ENCODE measurements at places on chromosomes 5 and 9.

- DNase-seq = no peak
These were observed 589.4 kb upstream of the WWC1 start for GRCh38 chr5:167702014-167702413.

- DNase-seq = no peak
These were observed 1044.8 kb downstream of the DTWD2 start for GRCh38 chr5:117943541-117943940.

- no peak for DNase-seq
These were observed 349.0 kb downstream of the BRINP1 start for GRCh38 chr9:119020284-119020683.

DNA sequence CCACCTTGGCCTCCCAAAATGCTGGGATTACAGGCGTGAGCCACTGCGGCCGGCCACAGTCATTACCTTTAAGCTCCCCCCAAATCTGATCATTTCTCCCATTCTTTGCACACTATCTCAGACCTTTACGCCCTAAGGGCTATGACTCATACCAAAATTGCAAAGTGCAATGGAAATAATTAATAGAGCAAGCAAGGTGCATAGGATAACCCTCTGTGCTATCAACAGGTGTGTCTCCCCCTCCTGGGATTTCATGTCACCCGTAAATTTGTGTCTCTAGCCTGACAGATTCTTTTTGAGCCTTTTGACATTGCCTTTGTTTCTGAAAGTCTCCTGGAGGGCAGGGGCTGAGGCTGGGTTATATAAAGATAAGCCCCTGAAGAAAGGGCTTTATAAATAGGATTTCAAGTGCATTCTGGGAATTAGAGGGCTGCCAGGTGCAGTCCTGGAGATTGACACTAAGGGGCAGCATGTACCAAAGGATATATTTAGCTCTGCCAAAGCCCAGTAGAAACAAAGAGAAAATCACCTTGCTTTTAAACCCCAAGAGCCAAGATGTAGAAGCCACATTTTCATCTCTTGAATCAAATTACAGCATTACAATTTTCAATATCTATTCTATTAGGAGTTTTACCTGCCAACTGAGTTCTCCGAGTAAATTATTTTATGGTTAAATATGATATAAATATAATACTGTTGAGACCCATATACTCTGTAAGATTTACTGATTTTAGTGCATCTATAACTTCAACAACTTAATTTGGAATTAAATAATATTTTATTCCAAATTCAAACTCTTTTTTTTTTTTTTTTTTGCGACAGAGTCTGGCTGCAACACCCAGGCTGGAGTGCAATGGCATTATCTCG is 18.2 kb downstream of the S100Z start:
- DNase-seq = peak; percentile 67

DNA sequence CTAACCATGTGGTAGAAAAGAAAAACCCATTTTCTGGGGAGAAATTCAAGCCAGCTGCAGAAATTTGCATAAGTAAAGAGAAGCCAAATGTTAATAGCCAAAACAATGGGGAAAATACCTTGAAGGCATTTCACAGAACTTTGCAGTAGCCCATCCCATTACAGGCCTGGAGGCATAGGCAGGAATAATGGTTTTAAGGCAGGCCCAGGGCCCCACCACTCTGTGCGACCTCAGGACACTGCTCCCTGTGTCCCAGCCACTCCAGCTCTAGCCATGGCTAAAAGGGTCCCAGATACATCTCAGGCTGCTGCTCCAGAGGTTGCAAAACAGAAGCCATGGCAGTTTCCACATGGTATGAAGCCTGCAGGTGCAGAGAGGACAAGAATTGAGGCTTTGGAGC is 253.3 kb downstream of the CTNND2 start:
- DNase-seq = no peak

- DNase-seq = no peak
These were observed 194.2 kb upstream of the SMC2 start for GRCh38 chr9:103899866-103900265.

GRCh38 chr5:130964231-130965202 is 200.5 kb downstream of the HINT1 start:
- no peak for DNase-seq

GRCh38 chr5:160230686-160231527 is 1.6 kb downstream of the FABP6 start:
- no peak for DNase-seq

- DNase-seq = no peak
These were observed 5.0 kb downstream of the LOX start for GRCh38 chr5:122073018-122073417.

- DNase-seq = no peak
These were observed 6.4 kb downstream of the SEPTIN8 start for GRCh38 chr5:132770476-132771159.

DNA sequence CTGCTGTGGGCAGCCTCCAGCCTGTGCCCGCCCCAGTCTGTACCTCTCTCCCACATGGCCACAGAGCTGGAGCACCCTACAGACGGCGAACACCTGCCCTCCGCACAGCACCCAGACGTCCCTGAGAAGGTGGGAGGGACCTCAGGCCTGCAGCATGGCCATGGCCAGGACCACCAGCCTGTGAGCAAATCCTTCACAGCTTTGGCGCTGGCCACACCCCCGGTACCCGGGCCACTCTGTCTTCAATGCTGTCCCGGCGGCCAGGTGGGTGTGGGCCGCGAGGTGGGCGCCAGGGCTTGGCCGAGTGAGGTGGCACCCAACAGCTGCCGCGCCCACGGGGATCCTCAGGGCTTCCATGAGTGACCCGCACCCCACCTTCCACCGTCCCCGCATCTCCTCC is 18.7 kb downstream of the NOTCH1 start:
- no peak for DNase-seq
